ENCODE measurements at places on chromosomes 5 and 9. TPM values are rescaled to one million over a fixed set of nuclear protein-coding genes. Genes with fewer than 3 reads are reported as not detected.

DNA sequence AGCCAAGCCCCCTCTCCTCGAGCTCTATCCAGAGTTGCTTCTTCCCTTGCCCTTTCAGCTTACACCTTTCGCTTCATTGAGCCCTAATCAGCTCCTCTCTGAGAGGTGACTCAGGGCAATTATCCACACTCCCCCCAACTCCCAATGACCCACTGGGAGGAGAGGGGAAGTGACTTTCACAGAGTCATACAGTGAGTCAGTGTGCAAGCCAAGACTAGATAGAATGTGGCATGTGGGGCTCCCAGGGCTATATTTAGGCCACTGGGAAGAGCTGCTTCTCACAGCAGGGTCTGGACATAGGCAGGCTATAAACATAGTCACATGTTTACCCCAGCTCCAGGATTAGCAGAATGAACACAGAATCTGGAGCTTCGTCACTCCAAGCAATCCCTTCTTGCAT, 57.4 kb downstream of the NRG2 start:
- H3K36me3 ChIP-seq: no peaks in the 10 kb centered on the region
- DNase-seq: no peak
- no peak overlapping the region for H3K4me3 ChIP-seq

The TAF11L13 gene
- not detected for total RNA-seq

The FAM200C gene
- 1.3 TPM for total RNA-seq

- no peaks in the 10 kb centered on the region for H3K36me3 ChIP-seq
- H3K4me1 ChIP-seq: no peaks in the 10 kb centered on the region
- no peaks in the 10 kb centered on the region for H3K27me3 ChIP-seq
Measured at GRCh38 chr9:122204055-122204454, 24.7 kb downstream of the LHX6 start.

DNA sequence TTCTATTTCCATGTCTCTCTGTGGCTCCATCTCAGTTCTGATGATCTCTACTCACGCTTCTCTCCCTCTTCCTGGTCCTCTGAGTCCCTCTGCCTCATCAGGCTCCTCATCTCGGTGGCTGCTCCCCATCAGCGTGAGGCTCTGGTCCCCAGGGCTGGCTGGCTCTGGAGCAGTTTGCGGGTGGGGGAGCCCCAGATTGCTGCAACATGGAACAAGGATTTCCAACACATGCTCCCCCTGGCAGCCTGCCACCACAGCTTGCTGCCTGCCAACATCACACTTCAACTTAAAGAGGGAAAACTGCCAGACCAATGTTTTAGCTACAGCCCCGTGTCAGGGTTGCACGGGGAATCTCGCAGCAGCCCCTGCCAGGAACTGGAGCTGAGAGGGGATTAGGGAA, 77.2 kb upstream of the NEK6 start:
- no peak overlapping the region for H3K4me3 ChIP-seq
- H3K27me3 ChIP-seq: peaks cover 16% of the 10 kb centered on the region
- no peak overlapping the region for H3K27ac ChIP-seq
- DNase-seq: no peak

GRCh38 chr5:102539562-102539961, 40.8 kb upstream of the SLCO6A1 start:
- no peak for DNase-seq
- peaks cover 2% of the 10 kb centered on the region for H3K27me3 ChIP-seq
- H3K36me3 ChIP-seq: no peaks in the 10 kb centered on the region
- no peak overlapping the region for H3K4me3 ChIP-seq
- H3K4me1 ChIP-seq: no peaks in the 10 kb centered on the region
- no peak overlapping the region for H3K27ac ChIP-seq

GRCh38 chr5:145941448-145942130, 5.2 kb downstream of the SH3RF2 start:
- peaks cover 5% of the 10 kb centered on the region for H3K27me3 ChIP-seq
- no peak overlapping the region for H3K4me3 ChIP-seq
- no peak for DNase-seq
- no peak overlapping the region for H3K27ac ChIP-seq
- H3K36me3 ChIP-seq: no peaks in the 10 kb centered on the region

DNA sequence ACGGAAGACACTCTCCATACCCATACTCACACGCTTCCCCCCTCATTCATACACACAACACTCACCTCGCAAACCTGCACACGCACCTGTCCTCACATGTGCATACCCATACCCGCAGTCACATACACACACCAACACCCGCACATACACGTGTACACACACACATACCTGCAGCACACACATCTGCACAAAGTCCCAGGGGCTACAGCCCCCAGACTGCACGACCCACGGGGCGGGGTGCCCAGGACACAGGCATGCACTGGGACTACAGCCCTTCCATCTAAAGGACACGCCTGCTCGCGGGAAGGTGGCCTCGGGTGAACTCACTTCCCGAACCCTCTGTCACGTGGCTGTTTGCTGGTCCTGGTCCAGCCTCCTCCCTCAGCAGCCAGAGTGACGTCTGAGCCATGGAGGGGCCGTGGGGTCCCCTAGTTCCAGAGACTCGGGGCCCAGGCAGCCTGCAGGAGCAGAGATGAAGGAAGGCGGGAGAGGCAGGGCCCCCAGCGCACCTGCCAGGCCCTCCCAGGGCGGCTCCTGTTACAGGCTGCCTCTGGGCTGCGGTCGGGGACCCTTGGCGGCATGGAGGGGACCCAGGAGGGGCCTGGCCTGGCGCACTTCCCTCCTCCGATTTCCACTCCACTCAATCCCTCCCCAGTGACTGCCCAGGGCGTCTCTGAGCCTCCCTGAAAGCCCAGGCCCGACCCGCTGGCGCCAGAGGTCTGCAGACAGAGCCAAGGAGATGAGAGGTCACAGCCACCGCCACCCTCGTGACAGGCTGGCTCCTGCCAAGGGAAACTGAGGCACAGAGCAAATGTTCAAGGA, 8.1 kb downstream of the SLC12A7 start:
- H3K4me1 ChIP-seq: peaks cover 52% of the 10 kb centered on the region
- peaks cover 14% of the 10 kb centered on the region for H3K36me3 ChIP-seq
- no peaks in the 10 kb centered on the region for H3K27me3 ChIP-seq
- no peak for DNase-seq

DNA sequence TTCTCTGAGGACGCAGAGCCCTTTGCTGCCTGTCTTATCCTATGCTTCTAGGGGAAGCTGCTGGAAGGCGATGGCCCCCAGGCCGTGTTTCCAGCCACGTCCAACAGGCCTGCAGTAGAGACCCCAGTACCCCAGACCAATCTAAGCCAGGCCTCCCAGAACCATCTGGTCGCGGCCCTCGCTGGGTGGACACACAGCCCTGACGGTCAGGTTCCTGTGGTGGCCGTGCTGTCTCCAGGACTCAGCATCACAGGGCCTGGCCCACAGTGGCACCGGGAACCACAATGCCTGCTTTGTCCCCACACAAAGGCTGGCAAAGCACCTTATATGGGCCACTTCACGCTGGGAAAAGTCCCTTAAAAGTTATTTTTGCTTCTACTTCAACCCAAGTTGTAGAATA, 44.5 kb downstream of the SEMA4D start:
- H3K36me3 ChIP-seq: peaks cover 79% of the 10 kb centered on the region
- H3K4me1 ChIP-seq: peaks cover 78% of the 10 kb centered on the region
- H3K27ac ChIP-seq: no peak overlapping the region
- no peak for DNase-seq

GRCh38 chr5:96942911-96943310, 7.0 kb downstream of the LNPEP start:
- no peak overlapping the region for H3K4me3 ChIP-seq
- H3K27me3 ChIP-seq: no peaks in the 10 kb centered on the region
- H3K36me3 ChIP-seq: peaks cover 43% of the 10 kb centered on the region
- H3K4me1 ChIP-seq: peaks cover 46% of the 10 kb centered on the region

DNA sequence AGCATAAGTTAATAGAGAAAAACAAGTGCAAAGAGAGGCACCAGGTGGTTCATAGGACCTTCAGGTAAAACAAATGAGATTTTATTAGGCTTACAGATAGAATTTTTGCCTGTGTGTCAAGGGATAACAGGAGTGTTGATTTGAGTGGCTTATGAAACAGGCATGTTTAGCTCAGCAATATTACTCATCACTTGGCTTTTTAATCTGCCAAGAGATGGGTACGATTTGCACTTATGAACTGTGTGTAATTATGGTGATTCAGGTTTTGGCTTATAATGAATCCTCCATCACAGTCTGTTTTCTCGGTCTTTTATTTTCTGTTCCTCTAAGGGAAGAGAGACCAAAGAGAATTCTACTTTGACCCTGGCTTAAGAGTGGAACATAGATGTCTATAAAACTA, 199.3 kb downstream of the DMRTA1 start:
- no peak overlapping the region for H3K4me3 ChIP-seq
- no peaks in the 10 kb centered on the region for H3K36me3 ChIP-seq
- no peak for DNase-seq
- no peaks in the 10 kb centered on the region for H3K27me3 ChIP-seq
- H3K4me1 ChIP-seq: no peaks in the 10 kb centered on the region

GRCh38 chr5:45189481-45189880, 380.7 kb downstream of the MRPS30 start:
- H3K4me1 ChIP-seq: no peaks in the 10 kb centered on the region
- H3K4me3 ChIP-seq: no peak overlapping the region
- H3K27ac ChIP-seq: no peak overlapping the region
- DNase-seq: no peak
- H3K36me3 ChIP-seq: no peaks in the 10 kb centered on the region

DNA sequence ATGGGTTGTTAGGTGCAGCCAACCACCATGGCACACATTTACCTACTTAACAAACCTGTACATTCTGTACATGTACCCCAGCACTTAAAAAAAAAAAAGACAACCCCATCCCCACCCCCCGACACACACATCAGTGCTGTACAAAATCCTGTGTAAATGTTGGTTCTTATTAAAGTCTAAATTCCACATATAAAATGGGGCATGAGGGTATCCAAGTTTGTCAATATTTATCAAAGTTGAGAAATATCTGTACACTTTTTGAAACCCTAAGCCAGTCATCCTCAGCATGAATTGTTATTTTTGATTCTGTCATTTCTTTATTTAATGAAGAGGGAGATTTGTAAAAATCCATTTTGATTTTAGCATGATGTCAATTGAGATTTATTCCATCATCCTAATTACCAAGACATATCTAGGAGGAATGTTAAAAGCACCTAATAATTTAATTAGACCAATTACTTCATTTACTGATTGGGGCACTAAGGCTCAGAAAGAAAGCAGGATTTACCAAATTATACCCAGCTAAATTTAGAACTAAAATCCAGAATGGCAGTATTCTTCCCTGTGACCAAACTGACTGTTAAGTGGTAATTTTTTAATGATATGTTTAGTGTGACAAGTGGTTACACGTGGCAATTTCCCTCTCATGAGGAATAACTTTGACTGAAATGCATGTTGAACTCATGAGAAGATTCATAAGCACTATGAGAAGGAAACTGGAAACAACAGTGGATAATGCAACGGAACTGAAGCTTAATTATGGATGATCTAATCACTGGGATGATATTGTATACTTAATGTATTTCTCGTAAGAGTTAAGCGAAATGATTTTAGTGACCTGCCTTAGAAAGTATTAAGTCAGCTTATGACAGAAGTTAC, 195.9 kb downstream of the SGCD start:
- H3K27me3 ChIP-seq: no peaks in the 10 kb centered on the region
- H3K27ac ChIP-seq: no peak overlapping the region
- H3K4me3 ChIP-seq: no peak overlapping the region
- no peak for DNase-seq

DNA sequence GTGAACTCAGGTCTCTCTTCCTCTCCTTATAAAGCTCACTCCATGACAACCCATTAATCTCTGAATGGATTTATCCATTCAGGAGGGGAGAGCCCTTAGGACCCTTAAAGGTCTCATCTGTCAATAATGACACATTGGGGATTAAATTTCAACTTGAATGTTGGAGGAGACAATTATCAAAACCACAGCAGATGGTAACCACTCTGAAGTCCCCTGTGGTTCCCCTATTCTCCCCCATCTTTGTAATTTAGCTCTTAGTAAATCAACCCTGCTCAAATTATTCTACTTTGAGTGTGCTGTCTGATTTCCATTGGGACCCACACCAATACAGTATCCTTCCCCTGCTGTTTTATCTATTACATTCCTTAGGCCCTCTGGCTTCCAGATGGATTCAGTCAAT, 72.0 kb upstream of the RAI14 start:
- H3K27me3 ChIP-seq: peaks cover 3% of the 10 kb centered on the region
- no peak overlapping the region for H3K27ac ChIP-seq
- no peak overlapping the region for H3K4me3 ChIP-seq
- H3K36me3 ChIP-seq: no peaks in the 10 kb centered on the region

- H3K36me3 ChIP-seq: no peaks in the 10 kb centered on the region
- DNase-seq: no peak
- H3K27me3 ChIP-seq: no peaks in the 10 kb centered on the region
- H3K4me1 ChIP-seq: no peaks in the 10 kb centered on the region
- no peak overlapping the region for H3K27ac ChIP-seq
Measured at GRCh38 chr5:7015586-7016256, 302.5 kb downstream of the TENT4A start.

DNA sequence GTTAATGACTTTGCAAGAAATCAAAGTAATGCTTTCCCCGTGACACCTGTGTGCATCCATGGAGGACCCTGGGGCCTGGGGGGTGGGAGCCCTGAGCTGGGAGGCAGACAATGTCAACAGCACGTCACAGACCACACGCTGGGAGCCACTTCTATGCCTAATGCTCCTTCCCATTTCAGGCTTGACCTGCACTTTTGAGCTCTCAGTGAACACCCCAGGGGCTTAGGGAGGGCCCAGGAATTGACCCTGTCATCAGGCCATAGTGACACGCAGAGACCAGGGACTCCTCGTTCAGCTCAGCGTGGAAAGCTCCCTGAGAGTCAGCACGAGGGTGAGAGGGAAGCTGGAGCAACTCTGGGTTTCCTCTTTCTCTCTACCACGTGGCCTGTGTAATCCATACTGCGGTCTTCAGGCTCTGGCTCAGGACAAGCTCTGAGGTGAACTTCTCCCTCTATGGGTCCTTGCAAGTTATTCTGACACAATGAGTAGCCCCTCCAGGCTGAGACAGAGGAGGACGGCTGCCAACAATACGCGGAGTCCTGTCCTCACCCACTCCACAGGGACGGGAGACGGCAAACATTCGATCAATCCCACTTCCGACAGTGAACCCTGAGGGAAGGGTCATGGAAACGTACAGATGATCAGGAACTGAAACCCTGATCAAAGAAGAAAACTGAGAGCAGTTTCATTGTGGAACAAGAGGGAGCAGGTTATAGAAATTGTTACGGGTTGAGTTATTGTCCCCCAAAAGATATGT, 130.8 kb upstream of the IRX4 start:
- DNase-seq: no peak
- H3K27ac ChIP-seq: no peak overlapping the region
- no peaks in the 10 kb centered on the region for H3K4me1 ChIP-seq
- no peaks in the 10 kb centered on the region for H3K27me3 ChIP-seq

GRCh38 chr9:91782708-91783214, 167.3 kb downstream of the ROR2 start:
- H3K27ac ChIP-seq: no peak overlapping the region
- DNase-seq: no peak
- peaks cover 16% of the 10 kb centered on the region for H3K27me3 ChIP-seq
- no peaks in the 10 kb centered on the region for H3K36me3 ChIP-seq
- no peaks in the 10 kb centered on the region for H3K4me1 ChIP-seq
- no peak overlapping the region for H3K4me3 ChIP-seq

Measured in activated T-helper 2 cell treated with anti-CD3 and anti-CD28 coated beads, Interferon-gamma antibody, Interleukin-2, Interleukin-4, amounts not matched to agents 10 μg/mL and 5 μg/mL and 100 μg/mL, durations not matched to agents 14 hours and 24 hours and 36 hours (primary cell).